ENCODE measurements at places on chromosomes 16 and 17. TPM values are rescaled to one million over a fixed set of nuclear protein-coding genes. Genes with fewer than 3 reads are reported as not detected.

- DNase-seq, result no peak
Measured at GRCh38 chr17:292531-293382, 59.9 kb downstream of the RPH3AL start.

CA5A gene
- not detected for total RNA-seq

DNA sequence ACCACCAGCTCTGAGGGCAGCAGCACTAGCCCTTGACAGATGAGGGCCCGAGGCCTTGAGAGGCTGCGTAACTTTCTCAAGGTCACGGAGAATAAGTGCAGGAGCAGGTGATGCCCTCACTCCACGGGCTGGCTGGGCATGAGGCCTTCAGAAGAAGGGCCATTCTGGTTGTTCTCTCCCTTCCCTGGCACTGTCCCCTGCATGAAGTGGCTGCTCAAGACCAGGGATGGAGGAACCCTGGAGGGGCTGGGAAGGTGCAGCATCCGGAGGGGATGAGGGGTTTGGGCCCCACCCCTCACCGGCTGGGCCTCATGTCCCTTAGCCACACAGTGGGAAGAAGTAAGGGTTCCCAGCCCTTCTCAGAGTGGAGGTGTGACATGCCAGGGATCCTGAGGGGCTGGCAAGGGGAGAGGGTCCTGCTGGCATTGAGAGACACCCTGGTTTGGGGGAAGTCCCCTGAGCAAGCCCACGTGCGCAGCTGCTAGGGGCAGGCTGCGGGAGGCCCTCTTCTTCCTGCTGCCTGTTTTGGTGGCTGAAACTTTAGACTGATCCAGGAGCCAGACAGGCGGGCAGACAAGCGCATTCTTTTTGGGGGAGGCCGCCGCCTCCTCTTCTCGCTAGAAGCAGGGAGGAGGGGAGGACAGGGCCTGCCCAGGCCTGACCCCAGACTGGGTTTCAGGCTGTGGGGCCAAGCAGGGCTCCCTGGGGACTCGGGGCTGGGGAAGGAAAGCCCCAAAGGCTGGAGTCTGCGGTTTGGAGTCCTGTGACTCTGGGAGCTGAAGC is 74.0 kb downstream of the N4BP1 start:
- DNase-seq, result peak; percentile 70

- DNase-seq, result no peak
Measured at GRCh38 chr17:10620823-10621222, 36.3 kb downstream of the MYH3 start.

DNA sequence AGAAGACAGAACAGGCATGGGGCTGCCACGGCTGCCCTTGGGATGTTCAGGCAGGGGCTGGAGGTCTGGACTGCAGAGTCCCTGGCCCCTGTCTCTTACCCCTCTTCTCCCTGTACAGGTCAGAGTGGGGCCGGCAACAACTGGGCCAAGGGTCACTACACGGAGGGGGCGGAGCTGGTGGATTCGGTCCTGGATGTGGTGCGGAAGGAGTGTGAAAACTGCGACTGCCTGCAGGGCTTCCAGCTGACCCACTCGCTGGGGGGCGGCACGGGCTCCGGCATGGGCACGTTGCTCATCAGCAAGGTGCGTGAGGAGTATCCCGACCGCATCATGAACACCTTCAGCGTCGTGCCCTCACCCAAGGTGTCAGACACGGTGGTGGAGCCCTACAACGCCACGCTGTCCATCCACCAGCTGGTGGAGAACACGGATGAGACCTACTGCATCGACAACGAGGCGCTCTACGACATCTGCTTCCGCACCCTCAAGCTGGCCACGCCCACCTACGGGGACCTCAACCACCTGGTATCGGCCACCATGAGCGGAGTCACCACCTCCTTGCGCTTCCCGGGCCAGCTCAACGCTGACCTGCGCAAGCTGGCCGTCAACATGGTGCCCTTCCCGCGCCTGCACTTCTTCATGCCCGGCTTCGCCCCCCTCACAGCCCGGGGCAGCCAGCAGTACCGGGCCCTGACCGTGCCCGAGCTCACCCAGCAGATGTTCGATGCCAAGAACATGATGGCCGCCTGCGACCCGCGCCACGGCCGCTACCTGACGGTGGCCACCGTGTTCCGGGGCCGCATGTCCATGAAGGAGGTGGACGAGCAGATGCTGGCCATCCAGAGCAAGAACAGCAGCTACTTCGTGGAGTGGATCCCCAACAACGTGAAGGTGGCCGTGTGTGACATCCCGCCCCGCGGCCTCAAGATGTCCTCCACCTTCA is 11.7 kb downstream of the TUBB3 start:
- no peak for DNase-seq

BEAN1 gene
- total RNA-seq, result 1.1 TPM

CSH2 gene
- not detected for total RNA-seq

- no peak for DNase-seq
Measured at GRCh38 chr17:77558846-77559626, 399.5 kb upstream of the TNRC6C start.

DNA sequence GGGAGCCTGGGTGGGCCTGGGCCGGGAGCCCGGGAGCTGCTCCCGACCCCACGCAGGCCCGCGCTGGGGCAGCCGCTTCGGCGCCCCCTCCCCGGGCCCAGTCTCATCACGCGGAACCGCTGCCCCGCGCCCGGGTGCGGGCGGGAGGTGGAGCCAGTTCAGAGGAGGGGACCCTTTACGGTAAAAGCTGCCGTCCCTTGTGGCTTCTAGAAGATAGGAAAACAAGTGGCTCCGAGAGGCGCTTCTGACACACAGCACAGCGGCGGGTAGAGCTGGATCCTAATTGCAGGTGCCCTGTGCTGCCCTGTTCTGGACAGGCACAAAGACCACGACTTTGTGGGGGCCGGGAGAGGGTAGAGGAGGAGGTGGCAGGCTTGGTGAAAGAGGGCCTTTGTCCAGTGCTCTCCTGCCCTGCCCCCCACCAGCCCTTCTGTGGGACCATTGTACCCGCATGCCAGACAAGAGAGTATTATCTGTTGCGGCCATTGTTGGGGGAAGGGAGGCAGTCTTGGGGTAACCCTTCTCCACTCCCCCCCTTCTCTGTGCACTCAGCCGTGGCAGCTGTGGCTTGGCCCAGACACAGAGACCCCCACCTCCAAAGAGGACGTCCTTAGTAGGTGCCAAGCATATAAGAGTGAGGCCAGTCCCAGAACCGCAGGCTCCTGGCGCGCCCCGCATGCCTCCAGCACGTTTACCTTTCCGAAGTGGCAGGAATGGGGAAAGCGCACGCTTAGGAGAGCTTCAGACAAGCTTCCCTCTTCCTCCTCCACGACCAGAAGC is 736 bp downstream of the CNP start:
- DNase-seq, result peak; percentile 58

GRCh38 chr17:2704890-2705248 is 6.7 kb downstream of the CLUH start:
- no peak for DNase-seq

DNA sequence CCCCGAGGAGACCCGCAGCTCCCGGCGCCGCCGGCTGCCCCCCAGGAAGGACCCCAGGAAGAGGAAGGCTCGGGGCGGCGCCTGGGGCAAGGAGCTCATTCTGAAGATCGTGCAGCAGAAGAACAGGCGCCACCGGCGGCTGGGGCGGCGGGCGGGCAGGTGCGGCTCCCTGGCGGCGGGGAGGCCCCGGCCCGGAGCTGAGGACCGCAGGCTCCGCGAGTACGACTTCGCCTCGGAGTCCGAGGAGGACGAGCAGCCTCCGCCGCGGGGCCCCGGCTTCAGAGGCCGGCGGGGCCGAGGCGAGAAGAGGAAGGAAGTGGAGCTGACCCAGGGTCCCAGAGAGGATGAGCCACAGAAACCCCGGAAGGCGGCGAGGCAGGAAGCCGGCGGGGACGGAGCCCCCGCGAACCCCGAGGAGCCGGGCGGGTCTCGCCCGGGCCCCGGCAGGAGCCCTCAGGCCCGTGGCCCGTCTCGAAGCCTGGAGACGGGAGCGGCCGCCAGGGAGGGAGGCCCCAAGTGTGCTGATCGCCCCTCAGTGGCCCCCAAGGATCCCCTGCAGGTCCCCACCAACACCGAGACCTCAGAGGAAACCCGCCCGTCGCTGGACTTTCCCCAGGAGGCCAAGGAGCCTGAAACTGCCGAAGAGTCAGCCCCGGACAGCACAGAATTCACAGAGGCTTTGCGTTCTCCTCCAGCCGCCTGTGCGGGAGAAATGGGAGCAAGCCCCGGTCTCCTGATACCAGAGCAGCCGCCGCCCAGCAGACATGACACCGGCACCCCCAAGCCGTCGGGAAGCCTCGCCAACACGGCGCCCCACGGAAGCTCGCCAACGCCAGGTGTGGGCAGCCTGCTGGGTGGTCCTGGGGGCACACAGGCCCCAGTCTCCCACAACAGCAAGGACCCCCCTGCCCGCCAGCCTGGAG is 22.3 kb upstream of the ZFPM1 start:
- DNase-seq, result peak; percentile 47

GRCh38 chr17:3961564-3962047 is 2.6 kb downstream of the ATP2A3 start:
- no peak for DNase-seq

- peak; percentile 49 for DNase-seq
Measured at GRCh38 chr17:79925242-79925957, 86.2 kb upstream of the CBX4 start.

- peak; percentile 88 for DNase-seq
Measured at GRCh38 chr17:59451706-59452105, 113.7 kb upstream of the DHX40 start.

- DNase-seq, result no peak
Measured at GRCh38 chr17:12037970-12038369, 17.3 kb downstream of the MAP2K4 start.

MYH8 gene
- total RNA-seq, result not detected

GRCh38 chr16:24611310-24611709 is 71.9 kb downstream of the RBBP6 start:
- DNase-seq, result no peak

- no peak for DNase-seq
Measured at GRCh38 chr16:49931916-49932315, 76.0 kb upstream of the ZNF423 start.

DNA sequence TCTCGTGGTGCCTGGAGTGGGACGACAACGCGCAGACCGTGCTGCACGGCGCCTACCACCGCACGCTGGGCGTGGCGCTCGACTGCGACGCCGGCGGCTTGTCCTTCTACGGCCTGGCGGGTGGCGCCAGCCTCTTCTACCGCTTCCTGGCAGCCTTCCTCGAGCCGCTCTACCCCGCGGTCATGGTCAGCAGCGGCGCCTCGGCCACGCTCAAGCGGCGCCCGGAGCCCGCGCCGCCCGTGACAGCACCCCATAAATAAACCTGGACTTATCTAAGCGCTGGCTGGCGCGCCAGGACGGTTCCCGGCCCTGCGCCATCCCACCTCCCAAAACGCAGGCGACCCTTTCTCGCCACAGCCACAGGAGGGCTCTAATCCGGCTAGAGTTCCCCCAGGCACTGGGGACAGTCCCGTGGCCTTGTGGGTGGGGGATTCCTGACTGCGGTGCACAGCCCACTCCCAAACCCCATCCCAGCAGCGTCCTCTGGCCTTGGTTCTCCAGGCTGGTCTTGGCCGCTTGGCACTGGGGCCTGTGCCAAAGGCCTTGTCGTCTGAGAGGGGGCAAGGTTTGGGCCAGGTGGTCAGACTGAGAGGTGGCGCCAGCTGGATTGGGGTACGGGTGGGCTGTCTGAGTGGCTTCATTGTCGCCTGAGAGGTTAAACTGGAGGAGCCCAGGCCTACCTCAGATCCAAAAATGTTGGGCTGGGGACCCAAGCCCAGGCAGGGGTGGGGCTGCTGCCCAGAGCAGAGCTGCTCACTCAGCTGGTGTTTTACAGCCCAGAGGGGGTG is 10.1 kb upstream of the SLC16A5 start:
- peak; percentile 47 for DNase-seq

GRCh38 chr17:77363821-77364361 is 223.1 kb downstream of the SEC14L1 start:
- peak; percentile 74 for DNase-seq

DNA sequence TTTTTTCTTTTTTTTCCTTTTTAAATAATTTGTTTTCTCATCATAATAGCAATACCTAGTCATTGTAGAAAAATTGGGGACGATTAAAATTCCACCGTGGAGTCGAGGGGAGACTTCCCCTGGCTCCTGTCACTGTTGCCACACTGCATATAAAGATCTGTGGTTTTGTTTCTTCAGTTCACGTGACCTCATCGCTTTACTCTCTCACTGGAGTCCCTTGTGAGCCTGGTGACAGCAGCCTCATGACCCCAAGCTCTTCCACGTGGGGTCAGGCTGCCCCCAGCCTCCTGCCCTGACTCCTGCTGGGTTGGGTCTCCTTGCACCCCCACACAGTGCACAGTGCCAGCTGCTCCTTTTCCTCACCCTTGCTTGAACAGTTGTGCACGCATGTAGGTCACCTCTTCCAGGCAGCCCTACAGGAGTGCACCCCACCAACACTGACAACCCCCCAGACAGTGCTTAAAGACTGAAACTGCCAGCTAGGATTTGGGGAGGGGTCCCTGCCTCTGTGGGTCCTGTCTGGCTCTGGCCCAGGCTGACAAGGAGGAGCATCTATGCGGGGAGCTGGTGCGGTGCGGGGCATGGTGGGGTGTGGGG is 7.3 kb upstream of the METRNL start:
- no peak for DNase-seq

GRCh38 chr16:84839956-84840355 is 20.2 kb downstream of the CRISPLD2 start:
- peak; percentile 86 for DNase-seq

DNA sequence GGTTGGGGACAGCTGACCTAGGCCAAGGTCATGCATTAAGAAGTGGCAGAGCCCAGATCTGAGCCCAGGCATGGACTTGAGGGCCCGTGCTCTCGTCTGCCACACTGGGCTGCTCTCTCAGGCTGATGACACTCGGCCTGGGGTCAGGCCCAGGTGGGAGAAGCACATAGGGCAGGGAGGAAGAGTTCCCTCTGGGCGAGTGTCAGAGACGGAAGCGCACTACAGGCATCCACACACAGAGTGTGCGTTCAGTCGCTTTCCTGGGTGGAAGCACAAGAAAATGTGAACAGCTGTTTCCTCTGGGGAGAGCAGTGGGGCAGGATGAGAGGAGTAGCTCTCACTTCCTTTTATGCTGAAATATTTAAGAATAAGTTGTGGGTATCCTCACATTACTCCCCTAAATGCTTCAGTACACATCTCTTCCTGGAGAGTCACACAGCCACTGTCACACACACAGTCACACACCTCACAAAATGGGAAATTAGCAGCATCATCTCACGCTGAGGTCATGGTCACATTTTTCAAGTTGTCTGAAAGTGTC is 59.7 kb downstream of the B9D1 start:
- no peak for DNase-seq

OSBPL7 gene
- 5.0 TPM for total RNA-seq

ZNF469 gene
- total RNA-seq, result 2.6 TPM

NPIPA3 gene
- 0.51 TPM for total RNA-seq

DNA sequence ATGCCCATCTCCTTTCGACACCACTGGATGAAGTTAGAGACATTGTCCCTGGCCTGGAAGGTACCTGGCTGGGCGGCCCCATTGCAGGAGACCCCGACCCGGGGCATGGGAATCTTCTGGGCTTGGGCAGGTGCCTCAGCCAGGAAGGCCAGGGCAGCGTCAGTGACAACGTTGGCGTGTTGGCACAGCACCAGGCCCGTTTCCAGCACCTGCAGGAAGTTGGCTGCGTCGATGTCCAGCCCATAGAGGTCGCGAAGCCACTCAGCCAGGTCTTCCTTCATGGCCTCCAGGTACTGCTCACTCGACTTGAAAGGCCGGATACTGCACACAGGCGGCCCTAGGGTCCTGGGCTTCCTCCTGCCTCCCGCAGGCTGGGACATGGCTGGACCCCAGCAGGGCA is 568 bp downstream of the GAS2L2 start:
- no peak for DNase-seq

MEIOB gene
- not detected for total RNA-seq

GRCh38 chr16:84988328-84989080 is 22.8 kb downstream of the ZDHHC7 start:
- DNase-seq, result no peak

- DNase-seq, result peak; percentile 86
Measured at GRCh38 chr16:4179020-4179419, 62.8 kb upstream of the ADCY9 start.

GRCh38 chr16:83652943-83653342 is 154.8 kb upstream of the HSBP1 start:
- DNase-seq, result peak; percentile 36

CCL13 gene
- not detected for total RNA-seq
